Islet precursor cell (in vitro differentiated cells): ENCODE measurements at places on chromosomes 7 and 10.
A peak's percentile ranks its signal among the peaks of the same experiment; 100 is the strongest.

DNA sequence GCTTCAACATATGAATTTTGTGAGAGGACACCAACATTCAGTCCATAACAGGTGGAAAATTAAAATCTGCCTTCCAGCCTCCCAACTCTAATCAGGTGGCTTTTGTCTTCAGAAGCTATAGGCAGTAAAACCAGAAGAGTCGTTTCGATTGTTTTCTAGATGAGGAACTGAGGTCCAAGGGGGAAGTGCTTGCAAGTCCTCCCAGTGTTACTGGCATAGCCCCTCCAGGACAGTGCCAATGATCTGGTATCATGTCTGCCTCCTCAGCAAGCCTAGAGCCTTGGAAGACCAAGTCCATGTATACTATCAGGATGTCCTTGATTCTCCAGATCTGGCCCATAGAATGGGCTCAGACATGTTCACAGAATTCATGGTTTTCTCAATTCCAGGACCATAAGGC, 16.9 kb downstream of the CYP26A1 start:
- DNase-seq, result no peak

GRCh38 chr10:107427016-107427415, 262.5 kb upstream of the SORCS1 start:
- no peak for DNase-seq

GRCh38 chr10:102280397-102281101, 35.2 kb downstream of the GBF1 start:
- DNase-seq, result no peak

- no peak for DNase-seq
Measured at GRCh38 chr10:117334926-117335325, 40.3 kb downstream of the PDZD8 start.

GRCh38 chr10:112510384-112510783, 63.4 kb downstream of the VTI1A start:
- DNase-seq, result no peak

GRCh38 chr10:13795653-13796555, 209.1 kb downstream of the PRPF18 start:
- no peak for DNase-seq

- DNase-seq, result no peak
Measured at GRCh38 chr10:12420530-12421120, 71.3 kb downstream of the CAMK1D start.

DNA sequence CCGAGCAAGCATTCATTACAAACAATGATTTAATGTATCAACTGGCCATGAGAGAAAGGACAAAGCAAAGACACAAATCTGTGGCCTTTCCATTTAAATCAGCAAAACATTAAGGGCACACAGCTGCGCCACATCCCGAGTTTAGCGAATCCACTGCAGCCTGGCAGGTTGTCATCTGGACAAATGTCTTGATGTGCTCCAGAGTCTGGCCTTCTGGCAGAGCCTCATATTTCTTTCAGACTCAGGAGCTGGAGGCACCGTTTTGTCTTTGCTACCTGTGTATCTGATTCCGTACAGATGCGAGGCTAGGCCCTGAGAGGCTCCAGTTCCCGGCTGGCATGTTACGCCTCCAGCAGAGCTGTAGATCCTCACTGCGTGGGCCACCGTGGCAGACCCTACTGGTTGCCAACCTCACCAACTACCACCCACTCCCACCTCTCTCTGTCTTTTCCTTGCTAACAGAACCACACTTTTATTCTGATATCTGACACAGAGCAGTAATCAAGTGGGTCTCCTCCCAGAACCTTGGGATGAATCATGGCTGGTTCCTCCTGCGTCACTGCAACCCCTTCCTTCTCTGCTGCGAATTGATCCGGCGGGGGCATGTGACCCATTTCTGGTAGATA, 40.9 kb upstream of the EFCAB10 start:
- DNase-seq, result no peak

- DNase-seq, result peak; percentile 73
Measured at GRCh38 chr7:39465055-39465929, 100.9 kb upstream of the YAE1 start.

DNA sequence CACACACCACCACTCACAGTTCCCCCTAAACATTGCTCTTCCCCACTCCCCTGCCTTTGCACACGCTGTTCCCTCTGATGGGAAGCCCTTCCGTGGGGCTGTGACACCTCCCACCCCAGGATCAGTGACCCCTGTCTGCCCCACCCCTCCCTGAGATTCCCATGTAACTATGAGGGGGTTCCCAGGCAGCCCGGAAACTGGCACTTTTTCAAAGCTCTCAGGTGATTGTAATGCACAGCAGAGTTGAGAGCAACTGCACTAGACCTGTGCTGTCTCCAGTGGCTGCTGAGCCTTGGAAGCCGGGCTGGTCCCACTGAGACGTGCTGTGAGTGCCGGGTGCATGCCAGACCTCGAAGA, 29.8 kb downstream of the GPRIN2 start:
- DNase-seq, result no peak

DNA sequence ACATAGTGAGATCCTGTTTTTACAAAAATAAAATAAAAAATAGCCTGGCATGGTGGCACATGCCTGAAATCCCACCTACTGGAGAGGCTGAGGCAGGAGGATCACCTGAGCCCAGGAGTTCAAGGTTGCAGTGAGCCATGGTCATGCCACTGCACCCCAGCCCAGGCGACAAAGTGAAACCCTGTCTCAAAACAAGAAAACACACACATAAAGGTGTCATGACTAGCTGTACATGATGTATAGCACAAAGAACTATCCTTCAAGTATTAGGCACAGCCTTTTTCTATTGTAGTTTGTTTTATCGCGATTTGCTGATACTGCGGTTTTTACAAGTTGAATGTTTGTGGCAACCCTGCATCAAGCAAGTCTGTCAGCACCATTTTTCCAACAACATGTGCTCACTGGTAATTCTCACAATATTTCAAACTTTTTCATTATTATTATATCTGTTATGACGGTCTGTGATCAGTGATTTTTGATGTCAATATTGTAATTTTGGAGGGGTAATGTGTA, 11.5 kb upstream of the SNX13 start:
- no peak for DNase-seq

GRCh38 chr7:95922191-95922590, 149.8 kb downstream of the DYNC1I1 start:
- DNase-seq, result no peak
